ENCODE measurements at places on chromosomes 2 and 18.
A peak's percentile ranks its signal among the peaks of the same experiment; 100 is the strongest.

GRCh38 chr2:196592911-196593881 is 46.3 kb upstream of the CCDC150 start:
- peak; percentile 68 for DNase-seq

DNA sequence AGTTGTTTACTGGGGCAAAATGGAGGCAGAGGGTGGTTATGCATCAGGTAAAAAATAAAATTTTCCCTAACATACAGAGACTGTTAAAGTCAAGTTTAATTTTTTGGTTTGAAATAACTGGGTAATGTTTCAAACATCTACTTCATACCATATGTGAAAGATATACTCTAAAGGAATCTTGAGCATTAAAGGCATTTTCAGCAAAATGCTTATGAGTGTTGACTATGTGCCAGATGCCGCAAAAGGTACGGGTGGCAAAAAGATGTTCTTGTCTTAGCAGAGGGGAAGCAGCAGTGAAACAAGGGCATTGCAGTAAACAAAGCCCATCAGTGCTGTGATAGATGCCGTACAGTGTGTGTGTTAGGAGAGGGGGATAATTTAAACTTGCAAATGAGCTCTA is 263.1 kb upstream of the ID2 start:
- DNase-seq, result no peak

GRCh38 chr2:8086357-8086756 is 595.5 kb upstream of the ID2 start:
- DNase-seq, result no peak

DNA sequence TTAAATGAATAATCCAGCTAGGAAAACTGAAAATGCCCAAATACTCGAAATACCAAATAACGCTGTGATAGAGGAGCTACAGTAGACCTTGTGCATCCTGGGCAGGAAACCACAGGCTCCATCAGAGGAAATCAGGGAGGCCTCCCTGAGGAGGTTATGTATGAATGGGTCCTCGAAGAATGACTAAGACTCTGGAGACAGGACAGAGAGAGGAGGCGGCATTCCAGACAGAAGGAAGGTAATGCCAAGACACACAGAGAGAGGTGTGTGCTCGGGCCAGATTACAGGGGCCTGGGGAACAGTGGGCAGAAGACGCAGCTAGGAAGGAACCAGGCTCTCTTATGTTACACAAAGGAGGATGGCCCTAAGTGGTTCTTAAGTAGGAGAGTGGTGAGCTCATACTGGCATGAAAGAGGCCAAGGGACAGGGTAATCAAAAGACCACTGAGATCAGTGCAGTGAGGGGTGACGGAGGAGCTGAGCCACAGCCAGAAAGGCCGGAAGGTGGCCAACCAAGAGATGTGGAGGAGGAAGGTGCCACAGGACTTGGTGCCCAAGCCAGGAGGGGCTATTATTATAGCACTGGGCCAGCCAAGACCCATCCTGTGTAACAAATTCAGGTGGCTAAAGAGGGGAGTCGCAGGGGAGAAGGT is 9.9 kb downstream of the ST3GAL5 start:
- no peak for DNase-seq

GRCh38 chr18:22546905-22547570 is 129.3 kb upstream of the CTAGE1 start:
- DNase-seq, result no peak

GRCh38 chr2:29755829-29756228 is 165.6 kb downstream of the ALK start:
- DNase-seq, result no peak

GRCh38 chr18:44048846-44049245 is 631.8 kb upstream of the SETBP1 start:
- DNase-seq, result no peak

- no peak for DNase-seq
Observed at GRCh38 chr2:164711766-164712138, 90.5 kb upstream of the GRB14 start.

DNA sequence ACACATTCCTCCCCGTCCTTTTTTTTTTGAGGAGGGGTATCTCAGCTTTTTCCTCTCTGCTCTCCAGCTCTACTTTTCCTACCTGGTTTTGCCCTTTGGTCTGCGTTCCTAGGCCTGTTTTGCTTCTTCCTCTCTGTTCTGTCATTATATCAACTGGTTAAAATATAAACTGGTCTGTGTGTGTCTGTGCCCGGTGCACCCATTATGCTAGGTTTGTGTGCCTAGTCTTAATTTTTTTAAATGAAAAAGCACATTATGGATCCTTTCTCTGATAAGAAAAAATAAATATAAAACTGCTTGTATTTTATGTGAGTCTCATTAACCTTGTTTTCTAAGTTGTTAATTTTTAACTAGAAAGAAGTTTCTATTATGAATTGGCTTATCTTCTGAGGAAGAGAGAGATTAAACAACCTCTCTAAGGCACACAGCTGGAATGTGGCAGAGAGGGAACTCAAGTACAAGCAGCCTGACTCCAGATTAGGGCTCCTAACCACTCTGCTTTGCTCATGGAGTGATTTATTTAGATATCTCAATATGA is 17.4 kb downstream of the SLC38A11 start:
- DNase-seq, result no peak

GRCh38 chr18:79611040-79611681 is 68.4 kb upstream of the CTDP1 start:
- DNase-seq, result no peak

DNA sequence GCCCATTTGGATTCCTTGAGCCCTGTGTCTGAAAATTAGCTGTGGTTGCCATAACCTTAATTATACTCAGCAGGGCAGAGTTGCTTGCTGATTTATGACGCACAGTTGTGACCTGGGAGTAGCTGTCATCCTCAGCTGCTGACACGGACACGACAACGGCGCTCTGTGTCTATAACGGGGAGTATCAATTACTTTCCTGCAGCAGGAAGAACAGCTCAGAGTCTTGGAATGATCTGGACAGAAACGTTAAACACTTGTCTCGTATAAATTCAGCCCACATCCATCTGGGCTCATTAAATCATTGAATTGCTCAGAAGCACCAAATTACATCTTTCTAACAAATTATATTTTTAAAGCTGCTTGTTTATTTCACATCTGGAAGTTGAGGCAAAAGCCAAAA is 116.3 kb downstream of the SEPTIN10 start:
- DNase-seq, result no peak

- no peak for DNase-seq
Observed at GRCh38 chr2:118762290-118762689, 85.2 kb downstream of the EN1 start.

GRCh38 chr2:41194230-41194629 is 742.3 kb upstream of the SLC8A1 start:
- DNase-seq, result no peak

DNA sequence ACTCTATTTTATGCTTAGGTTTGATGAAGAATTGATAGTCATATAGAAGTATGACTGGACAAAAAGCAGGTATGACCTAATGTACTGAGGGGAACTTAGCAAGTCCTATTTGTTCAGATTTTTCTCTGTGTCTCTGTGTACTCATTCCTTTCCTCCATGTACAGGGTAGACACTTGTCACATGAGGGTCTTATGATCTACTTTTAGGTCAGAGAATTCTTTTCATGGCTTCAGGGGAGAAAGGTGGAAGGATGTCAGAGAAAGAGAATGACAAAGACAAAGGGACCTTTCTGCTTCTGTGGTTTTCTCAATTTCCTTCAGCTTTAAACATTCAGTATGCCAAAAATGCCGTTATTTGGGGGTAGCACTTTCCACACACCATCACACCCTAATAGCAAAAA is 181.6 kb downstream of the WDPCP start:
- DNase-seq, result no peak

GRCh38 chr2:96875498-96876268 is 5.8 kb upstream of the SEMA4C start:
- DNase-seq, result no peak

- DNase-seq, result no peak
Observed at GRCh38 chr2:205077159-205077558, 531.9 kb downstream of the PARD3B start.

DNA sequence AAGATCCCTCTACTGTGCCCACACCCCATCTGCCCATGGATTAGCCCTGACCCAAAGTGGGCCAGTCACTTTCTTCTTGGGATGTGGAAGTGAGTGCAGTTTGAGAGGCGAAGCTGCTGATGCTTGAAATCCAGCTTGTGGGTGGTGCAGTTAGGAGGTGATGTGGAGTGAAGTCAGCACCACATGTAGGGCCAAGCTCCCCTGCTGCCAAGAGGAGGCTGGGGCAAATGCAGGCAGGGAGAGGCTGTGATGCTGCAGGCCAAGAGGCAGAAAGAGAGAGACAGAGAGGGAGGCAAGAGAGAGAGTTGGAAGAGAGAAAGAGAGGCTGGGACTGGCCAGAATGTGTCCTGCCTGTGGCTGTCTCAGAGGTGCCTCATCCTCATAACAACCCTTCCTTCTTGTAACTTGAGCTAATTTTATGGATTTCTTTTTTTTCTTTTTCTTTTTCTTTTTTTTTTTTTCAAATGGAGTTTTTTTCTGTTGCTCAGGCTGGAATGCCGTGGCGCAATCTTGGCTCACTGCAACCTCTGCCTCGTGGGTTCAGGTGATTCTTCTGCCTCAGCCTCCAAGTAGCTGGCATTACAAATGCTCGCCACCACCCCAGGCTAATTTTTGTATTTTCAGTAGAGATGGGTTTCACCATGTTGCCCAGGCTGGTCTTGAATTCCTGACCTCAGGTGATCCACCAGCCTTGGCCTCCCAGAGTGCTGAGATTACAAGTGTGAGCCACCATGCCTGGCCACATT is 35.3 kb upstream of the CAB39 start:
- peak; percentile 3 for DNase-seq

GRCh38 chr18:25686960-25687500 is 335.1 kb upstream of the ZNF521 start:
- no peak for DNase-seq

- DNase-seq, result no peak
Observed at GRCh38 chr18:44197832-44198611, 482.7 kb upstream of the SETBP1 start.

DNA sequence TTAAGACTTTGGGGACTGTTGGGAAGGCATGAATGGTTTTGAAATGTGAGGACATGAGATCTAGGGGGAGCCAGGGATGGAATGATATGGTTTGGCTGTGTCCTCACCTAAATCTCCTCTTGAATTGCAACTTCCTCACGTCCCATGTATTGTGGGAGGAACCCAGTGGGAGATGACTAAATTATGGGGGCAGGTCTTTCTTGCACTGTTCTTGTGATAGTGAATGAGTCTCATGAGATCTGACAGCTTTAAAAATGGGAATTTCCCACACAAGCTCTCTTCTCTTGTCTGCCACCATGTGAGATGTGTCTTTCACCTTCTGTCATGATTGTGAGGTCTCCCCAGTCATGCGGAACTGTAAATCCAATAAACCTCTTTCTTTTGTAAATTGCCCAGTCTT is 11.5 kb upstream of the MBP start:
- DNase-seq, result no peak

Data from GM10248 (cell line).